H1 (cell line): ENCODE measurements at places on chromosomes 1 and 21. TPM values are rescaled to one million over a fixed set of nuclear protein-coding genes. Genes with fewer than 3 reads are reported as not detected.

KCNQ4 gene
- 2.2 and 4.0 TPM in 2 replicates for polyA plus RNA-seq

ADAMTS4 gene
- 4.6 and 6.4 TPM in 2 replicates for polyA plus RNA-seq

LAX1 gene
- not detected in 2 replicates for polyA plus RNA-seq

SYPL2 gene
- polyA plus RNA-seq, result 1.5 and 1.6 TPM in 2 replicates

GJA4 gene
- 3.9 and 4.3 TPM in 2 replicates for polyA plus RNA-seq
